ENCODE measurements at places on chromosomes 1 and 21.
A peak's percentile ranks its signal among the peaks of the same experiment; 100 is the strongest.

- no peak for DNase-seq
Observed at GRCh38 chr21:36465478-36465877, 14.4 kb downstream of the CLDN14 start.

DNA sequence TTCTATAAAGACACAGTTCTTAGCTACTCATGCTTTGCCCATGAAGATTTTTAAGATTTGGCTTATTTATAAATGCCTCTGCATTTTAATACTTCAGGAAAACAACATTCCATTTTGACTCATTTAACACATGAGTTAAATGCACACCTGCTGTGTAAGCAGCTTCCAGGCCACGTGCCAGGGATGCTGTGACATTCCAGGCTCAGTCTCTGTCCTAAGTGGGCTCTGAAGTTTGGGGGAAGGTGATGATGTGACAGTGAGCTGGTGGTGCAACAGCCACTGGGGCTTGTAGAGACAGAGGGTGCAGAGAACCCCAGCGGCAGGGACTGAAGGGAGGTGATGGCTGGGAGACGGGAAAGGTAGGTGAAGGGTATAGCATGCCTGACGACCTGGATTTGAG is 40.7 kb downstream of the HHAT start:
- no peak for DNase-seq

GRCh38 chr1:19656134-19656779 is 8.4 kb upstream of the HTR6 start:
- DNase-seq: no peak

DNA sequence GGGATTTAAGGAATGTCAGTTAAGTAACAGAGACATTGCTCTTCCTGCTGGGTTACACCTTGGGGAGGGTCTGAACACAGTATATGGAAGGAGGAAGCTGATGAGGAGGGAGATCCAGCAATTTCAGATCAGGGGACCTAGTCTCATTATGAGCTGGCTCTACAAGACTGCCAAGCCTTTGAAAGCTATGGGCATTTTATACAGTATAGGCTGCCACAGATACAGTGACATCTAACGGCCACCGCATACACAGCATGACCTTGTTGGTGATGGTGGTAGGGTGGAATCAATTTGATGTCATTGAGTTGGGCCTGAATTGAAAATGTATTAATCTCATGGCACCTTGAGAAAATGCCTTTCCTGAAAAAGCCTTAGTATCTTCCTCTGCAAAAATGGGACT is 22.6 kb upstream of the ZP4 start:
- DNase-seq: no peak

DNA sequence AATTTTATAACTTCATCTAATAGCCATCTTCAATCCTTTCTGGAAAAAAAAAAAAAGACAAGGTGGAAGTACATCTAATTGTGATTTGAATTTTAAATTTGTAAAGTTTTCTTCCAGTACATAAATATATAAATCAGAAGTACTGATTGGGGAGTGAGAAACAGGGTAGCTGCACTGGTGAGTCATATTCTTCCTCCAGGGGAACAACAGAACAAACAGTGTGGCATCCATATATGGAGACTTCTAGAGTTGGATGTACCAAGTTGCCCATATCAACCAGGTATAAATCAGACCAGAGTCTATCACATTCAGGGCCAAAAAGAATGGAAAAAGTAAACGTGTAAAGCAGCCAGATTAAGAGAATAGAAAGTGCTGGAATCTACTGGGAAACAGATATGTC is 66.0 kb upstream of the NRIP1 start:
- no peak for DNase-seq

DNA sequence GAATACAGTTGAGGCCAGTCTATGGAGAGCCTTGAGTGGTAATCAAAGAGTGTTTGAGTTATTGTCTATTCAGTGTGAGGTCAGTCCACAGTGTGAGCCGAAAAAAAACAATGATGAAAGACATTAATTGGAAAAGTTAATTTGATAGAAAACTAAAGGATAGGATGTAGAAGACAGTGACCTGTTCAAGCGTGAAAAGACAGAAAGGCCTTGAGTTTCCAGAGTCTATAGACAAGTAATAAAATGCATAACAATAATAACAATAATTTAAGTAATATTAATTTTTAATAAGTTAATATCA is 90.4 kb downstream of the SLC30A10 start:
- DNase-seq: no peak

DNA sequence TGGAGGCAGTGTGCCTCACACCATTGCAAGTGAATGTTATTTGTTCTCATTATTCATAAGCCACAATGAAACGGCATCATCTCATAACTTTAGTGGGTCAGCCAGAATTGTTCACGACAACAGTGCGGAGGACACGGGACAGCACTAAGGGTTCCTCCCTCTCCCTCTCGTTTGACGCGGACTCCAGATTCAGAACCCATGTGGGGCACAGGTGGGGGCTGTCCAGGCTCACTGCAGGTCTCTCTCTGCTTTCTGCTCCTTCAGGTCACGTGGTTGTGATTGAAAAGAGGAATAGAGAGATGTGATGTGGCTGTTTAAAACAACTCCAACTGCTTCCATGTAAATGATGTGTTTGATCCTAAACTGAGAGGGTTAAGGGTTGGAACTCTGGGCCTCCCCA is 13.5 kb downstream of the RUNX1 start:
- DNase-seq: no peak

DNA sequence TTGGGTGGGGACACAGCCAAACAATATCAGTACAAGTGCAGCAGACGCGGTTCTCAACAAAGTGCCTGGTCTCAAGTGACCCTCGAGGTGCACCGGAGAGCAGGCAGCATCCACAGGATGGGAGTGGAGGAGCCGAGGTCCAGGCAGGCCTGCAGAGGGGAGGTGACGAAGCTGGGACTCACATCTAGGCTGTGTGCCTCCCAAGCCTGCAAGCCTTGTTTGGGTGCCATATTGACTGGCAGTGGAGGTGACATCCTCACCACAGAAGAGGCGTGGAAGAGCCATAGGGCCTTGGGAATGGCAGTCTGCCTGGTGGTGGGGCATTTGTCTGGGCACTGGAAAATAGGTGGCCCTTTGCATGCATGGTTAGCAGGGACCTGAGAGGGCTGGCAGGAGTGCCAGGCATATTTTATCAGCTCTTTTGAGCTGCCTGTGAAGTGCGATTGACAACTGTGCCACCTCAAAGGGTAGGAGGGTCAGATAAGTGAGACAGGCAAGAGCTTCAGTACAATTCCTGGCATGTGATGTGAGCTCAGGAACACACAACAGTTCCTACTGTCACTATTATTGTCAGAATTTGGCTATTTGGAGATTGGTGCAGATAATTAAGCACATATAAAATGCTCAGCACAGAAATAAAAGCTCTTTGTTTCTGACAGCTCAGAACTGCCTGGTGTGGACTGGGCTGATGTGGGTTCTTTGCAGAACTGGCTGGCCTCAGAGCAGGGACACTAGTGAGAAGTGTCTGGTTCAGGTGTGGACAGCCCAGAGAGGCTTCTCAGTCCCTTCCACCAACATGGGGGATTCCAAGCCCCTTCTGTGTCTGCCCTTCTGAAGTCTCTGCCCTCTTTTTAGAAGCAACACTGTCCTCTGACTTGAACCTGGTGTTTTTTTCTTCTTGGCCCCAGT is 347.6 kb upstream of the AJAP1 start:
- no peak for DNase-seq

- DNase-seq: peak; percentile 42
Observed at GRCh38 chr1:95116580-95117206, 462 bp upstream of the TLCD4 start.

GRCh38 chr1:243883551-243883950 is 33.5 kb upstream of the AKT3 start:
- no peak for DNase-seq

GRCh38 chr1:113269168-113269963 is 120.9 kb upstream of the MAGI3 start:
- no peak for DNase-seq

DNA sequence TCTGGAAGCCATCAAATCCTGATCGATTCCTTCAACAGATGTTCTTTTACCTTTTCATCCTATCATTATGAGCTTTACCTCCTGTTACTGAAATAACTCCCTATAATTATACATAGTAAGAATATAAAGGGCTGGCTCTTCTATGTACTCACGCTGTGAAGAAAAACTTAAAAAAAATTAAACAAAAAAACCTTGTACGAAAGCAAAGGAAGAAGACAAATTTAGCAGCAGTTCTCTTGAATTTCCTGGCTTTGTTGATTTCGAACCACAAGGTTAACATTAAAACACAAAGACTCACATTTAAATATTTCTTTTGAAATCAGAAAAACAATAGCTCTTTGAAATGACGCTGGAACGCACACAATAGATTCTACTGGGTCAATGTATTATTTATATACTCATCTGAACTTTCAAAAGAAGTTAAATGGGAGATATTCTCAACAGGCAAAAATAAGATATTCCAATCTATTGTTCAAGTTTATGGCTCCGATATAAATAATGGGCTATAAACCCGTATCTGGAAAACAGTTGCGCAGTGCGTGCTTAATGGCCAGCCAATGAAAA is 13.6 kb upstream of the SPEN start:
- DNase-seq: no peak

GRCh38 chr21:16522548-16522947 is 792.8 kb downstream of the USP25 start:
- no peak for DNase-seq

GRCh38 chr1:219490566-219490965 is 122.3 kb downstream of the ZC3H11B start:
- DNase-seq: no peak

- DNase-seq: no peak
Observed at GRCh38 chr1:234200566-234200965, 172.7 kb upstream of the COA6 start.
